ENCODE measurements at places on chromosomes 13 and 19. TPM values are rescaled to one million over a fixed set of nuclear protein-coding genes. Genes with fewer than 3 reads are reported as not detected.

The FBN3 gene
- total RNA-seq = not detected

The ERICH6B gene
- total RNA-seq = not detected

The PPP1R13L gene
- total RNA-seq = 16.6 TPM

The CLEC11A gene
- total RNA-seq = 1.7 TPM

The CDC34 gene
- total RNA-seq = 55.7 TPM

The TSHZ3 gene
- total RNA-seq = 1.3 TPM

The APOC1 gene
- 3.1 TPM for total RNA-seq

- H3K4me1 ChIP-seq = peaks cover 51% of the 10 kb centered on the region
- H3K27ac ChIP-seq = peak within 1 kb of the TSS; percentile 97
- peaks cover 34% of the 10 kb centered on the region for H3K36me3 ChIP-seq
Measured at GRCh38 chr13:46181840-46182490, at the start of gene LCP1. LCP1 (minus strand) TSS chr13:46182177; CDS start chr13:46159662, 22,515 bp downstream.

- DNase-seq = peak; percentile 82
- peaks cover 6% of the 10 kb centered on the region for H3K4me1 ChIP-seq
- H3K27me3 ChIP-seq = peaks cover 20% of the 10 kb centered on the region
- H3K27ac ChIP-seq = no peak overlapping the region
- no peaks in the 10 kb centered on the region for H3K36me3 ChIP-seq
- no peak overlapping the region for H3K4me3 ChIP-seq
Measured at GRCh38 chr13:67230404-67231288, 510 bp upstream of the PCDH9 start.

- DNase-seq = no peak
- no peak overlapping the region for H3K27ac ChIP-seq
- peaks cover 2% of the 10 kb centered on the region for H3K4me1 ChIP-seq
- H3K27me3 ChIP-seq = no peaks in the 10 kb centered on the region
- peak overlapping the region; percentile 33 for H3K4me3 ChIP-seq
Measured at GRCh38 chr19:2014131-2014571, 1.4 kb downstream of the BTBD2 start.

DNA sequence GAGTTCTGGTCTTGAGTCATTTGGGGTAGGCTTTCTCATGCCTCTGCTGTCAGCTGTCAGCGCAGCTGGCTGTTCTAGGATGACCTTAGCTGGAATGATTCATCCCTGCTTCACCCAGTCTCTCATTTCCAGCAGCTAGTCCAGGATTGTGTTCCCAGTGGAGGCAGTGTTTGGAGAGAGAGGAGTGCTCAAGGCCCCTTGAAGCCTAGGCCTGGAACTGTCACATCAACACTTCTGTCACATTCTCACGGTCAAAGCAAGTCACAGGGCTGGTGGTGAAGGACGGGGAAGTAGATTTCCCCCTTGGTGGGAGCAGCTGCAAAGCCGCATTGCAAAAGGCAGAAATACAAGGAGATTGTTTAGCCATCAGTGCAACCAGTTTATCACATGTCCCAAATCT lies 15.2 kb downstream of the TPT1 start:
- H3K36me3 ChIP-seq = no peaks in the 10 kb centered on the region
- no peak overlapping the region for H3K4me3 ChIP-seq
- H3K27me3 ChIP-seq = no peaks in the 10 kb centered on the region

DNA sequence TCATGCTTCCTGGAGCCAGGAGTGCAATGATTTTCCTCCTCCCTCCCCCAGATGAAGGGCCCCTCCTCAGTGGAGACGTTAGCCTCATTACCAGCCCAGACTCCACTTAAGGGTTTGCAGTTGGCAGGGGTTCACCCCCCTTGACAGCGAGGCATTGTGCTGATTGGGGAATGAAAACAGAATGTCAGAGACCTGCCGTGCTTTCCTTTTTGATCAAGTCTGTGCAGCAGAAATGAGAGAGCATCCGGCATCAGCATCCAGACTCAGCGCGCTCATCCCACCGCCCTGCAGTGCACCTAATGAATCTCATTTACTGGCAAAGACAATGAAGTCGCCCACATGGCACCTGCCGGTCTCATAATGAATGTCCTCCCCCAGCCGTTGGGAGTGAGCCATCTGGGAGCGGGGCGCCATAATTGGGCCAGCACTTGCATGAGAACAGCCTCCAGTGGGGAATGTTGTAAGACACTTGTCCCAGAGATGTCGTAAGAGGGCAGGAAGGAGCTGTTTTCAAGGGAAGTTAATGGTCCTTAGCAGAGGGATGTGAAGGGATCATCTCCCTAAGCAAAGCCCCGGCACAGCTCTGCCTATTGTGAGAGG lies 98.3 kb upstream of the UQCRFS1 start:
- DNase-seq = no peak
- no peak overlapping the region for H3K4me3 ChIP-seq
- peaks cover 21% of the 10 kb centered on the region for H3K27me3 ChIP-seq
- no peak overlapping the region for H3K27ac ChIP-seq
- no peaks in the 10 kb centered on the region for H3K4me1 ChIP-seq

- no peak overlapping the region for H3K4me3 ChIP-seq
- no peaks in the 10 kb centered on the region for H3K36me3 ChIP-seq
Measured at GRCh38 chr13:76516013-76516412, 370.2 kb downstream of the KCTD12 start.

DNA sequence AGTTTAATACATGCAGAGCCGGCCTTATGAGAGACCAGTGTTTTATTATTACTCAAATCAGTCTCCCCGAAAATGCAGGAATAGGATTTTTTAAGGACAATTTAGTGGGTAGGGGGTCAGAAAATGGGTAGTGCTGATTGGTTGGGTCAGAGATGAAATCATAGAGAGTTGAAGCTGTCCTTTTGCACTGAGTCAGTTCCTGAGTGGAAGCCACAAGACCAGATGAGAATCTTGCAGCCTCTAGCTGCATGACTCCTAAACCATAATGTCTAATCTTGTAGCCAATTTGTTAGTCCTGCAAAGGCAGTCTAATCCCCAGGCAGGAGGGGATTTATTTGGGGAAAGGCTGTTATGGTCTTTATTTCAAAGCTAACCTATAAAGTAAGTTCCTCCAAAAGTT lies 1163.9 kb downstream of the DIAPH3 start:
- H3K36me3 ChIP-seq = no peaks in the 10 kb centered on the region
- DNase-seq = no peak
- H3K4me3 ChIP-seq = no peak overlapping the region
- no peaks in the 10 kb centered on the region for H3K27me3 ChIP-seq
- no peak overlapping the region for H3K27ac ChIP-seq

DNA sequence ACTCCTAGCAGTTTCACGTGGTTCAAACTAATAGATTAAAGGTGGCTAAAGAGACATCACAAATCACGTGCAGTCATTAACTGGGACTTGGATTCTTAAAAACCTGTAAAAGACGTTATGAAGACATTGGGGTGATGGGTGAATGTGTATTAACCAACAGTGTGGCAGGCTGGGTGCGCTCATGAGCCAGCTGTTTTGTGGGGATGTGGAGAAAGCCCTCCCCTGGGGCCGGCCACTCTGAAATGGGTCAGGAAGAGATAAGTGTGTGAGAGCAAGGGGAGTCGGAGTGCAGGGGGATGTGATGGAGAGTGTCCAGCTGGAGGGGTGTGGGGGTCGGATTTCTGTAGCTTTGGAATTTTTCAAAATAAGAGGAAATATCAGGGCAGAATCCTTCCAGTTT lies 10.4 kb downstream of the UPF1 start:
- peaks cover 36% of the 10 kb centered on the region for H3K36me3 ChIP-seq
- no peaks in the 10 kb centered on the region for H3K27me3 ChIP-seq
- DNase-seq = no peak
- H3K4me3 ChIP-seq = no peak overlapping the region
- peak overlapping the region; percentile 78 for H3K27ac ChIP-seq

DNA sequence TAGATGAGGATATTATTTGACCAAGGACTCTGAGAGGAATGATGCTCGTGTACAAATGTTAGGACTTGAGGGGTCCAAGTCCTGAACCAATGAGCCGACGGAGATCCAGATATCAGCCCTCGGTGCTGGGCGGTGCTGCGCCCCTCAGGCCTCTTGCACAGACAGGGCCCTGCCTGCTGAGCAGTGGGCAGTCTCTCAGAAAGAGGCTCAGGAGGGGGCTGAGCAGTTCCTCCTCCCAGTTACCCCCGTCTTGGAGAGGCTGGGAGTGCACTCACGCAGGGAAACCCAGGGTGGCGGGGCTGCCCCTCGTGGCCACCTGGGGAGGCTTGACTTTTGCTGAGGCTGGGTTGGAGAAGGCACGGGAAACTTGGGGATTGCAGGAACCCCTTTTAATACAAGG lies 18.4 kb downstream of the TEX29 start:
- peak; percentile 6 for DNase-seq
- H3K27me3 ChIP-seq = no peaks in the 10 kb centered on the region
- H3K27ac ChIP-seq = no peak overlapping the region
- no peak overlapping the region for H3K4me3 ChIP-seq
- H3K4me1 ChIP-seq = no peaks in the 10 kb centered on the region

- H3K27me3 ChIP-seq = peaks cover 1% of the 10 kb centered on the region
- no peak for DNase-seq
- H3K27ac ChIP-seq = no peak overlapping the region
- H3K4me3 ChIP-seq = no peak overlapping the region
- no peaks in the 10 kb centered on the region for H3K36me3 ChIP-seq
Measured at GRCh38 chr19:351976-352625, 7.5 kb upstream of the MIER2 start.

GRCh38 chr13:110486061-110486715 lies 75.3 kb downstream of the RAB20 start:
- H3K27me3 ChIP-seq = no peaks in the 10 kb centered on the region
- H3K36me3 ChIP-seq = no peaks in the 10 kb centered on the region
- H3K4me3 ChIP-seq = no peak overlapping the region
- no peak for DNase-seq
- no peaks in the 10 kb centered on the region for H3K4me1 ChIP-seq

GRCh38 chr13:114067886-114068651 lies 64.4 kb downstream of the RASA3 start:
- H3K36me3 ChIP-seq = peaks cover 32% of the 10 kb centered on the region
- H3K27me3 ChIP-seq = no peaks in the 10 kb centered on the region
- peak overlapping the region; percentile 54 for H3K4me3 ChIP-seq
- peaks cover 43% of the 10 kb centered on the region for H3K4me1 ChIP-seq
- H3K27ac ChIP-seq = peak overlapping the region; percentile 90

GRCh38 chr13:36859259-36859658 lies 40.2 kb downstream of the RFXAP start:
- H3K36me3 ChIP-seq = no peaks in the 10 kb centered on the region
- H3K4me3 ChIP-seq = no peak overlapping the region
- no peak for DNase-seq
- no peak overlapping the region for H3K27ac ChIP-seq

GRCh38 chr13:37869506-37869755 lies 141 bp downstream of the TRPC4 start:
- H3K36me3 ChIP-seq = no peaks in the 10 kb centered on the region
- no peak overlapping the region for H3K4me3 ChIP-seq
- peaks cover 27% of the 10 kb centered on the region for H3K27me3 ChIP-seq
